ENCODE measurements at places on chromosomes 12 and 14. TPM values are rescaled to one million over a fixed set of nuclear protein-coding genes. Genes with fewer than 3 reads are reported as not detected.

The KRT6A gene
- not detected for total RNA-seq

The TNFAIP2 gene
- total RNA-seq: 9.4 TPM

The LRTM2 gene
- not detected for total RNA-seq

The CBLN3 gene
- 1.9 TPM for total RNA-seq

The GPD1 gene
- total RNA-seq: 0.17 TPM

The OAS3 gene
- total RNA-seq: 9.8 TPM

The OVCH1 gene
- total RNA-seq: 0.11 TPM

The IQSEC3 gene
- total RNA-seq: not detected

Data from LHCN-M2 (cell line).